NCI-H187 treated with DMSO at 0.1 percent for 48 hours (cell line): ENCODE measurements at places on chromosomes 11 and 22.

DNA sequence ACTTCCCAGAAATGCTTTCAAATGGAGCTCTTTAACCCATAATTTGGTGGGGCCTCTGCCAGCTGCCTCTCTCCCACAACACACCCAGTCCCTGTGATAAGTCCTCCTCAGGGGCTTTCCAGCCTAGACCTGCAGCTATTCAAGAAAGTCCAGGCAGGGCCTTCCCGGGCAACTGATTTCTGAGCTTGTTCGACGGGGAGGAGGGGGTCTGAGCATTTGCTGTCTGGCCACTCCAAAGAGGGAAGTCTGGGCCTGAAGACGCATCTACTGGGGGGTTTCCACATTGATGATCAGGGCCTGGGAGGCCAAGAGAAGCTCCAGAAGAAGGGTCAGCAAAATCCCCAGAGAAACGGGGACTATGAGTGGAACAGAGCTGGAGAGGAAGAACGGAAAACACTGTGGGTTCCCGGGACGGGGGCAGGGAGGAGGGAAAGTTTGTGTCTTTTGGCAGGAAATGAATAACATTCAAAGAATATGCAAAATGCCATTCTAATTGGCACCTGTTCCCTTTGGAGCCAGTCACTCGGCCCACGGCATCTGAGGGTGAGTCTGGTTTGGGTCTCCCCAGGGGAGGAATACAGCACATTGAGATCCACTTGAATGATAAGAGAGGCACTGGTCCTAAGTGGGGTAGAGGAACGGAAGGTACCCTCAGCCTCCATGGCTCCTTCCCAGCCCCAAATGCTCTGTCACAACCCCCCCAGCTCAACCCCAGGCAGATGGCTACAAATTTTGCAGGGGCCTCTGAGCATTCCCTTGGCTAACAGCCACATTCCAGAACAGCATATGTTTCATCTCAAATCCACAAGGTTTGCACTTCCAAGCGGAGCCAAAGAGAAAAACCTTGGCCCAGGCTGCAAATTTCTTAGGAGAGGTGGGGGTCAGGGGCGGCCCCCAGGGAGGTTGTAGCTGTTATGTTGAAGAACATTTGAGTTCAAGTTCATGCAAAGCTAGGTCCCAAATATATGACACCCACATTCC is 72.0 kb downstream of the RPUSD4 start:
- no peak for DNase-seq

DNA sequence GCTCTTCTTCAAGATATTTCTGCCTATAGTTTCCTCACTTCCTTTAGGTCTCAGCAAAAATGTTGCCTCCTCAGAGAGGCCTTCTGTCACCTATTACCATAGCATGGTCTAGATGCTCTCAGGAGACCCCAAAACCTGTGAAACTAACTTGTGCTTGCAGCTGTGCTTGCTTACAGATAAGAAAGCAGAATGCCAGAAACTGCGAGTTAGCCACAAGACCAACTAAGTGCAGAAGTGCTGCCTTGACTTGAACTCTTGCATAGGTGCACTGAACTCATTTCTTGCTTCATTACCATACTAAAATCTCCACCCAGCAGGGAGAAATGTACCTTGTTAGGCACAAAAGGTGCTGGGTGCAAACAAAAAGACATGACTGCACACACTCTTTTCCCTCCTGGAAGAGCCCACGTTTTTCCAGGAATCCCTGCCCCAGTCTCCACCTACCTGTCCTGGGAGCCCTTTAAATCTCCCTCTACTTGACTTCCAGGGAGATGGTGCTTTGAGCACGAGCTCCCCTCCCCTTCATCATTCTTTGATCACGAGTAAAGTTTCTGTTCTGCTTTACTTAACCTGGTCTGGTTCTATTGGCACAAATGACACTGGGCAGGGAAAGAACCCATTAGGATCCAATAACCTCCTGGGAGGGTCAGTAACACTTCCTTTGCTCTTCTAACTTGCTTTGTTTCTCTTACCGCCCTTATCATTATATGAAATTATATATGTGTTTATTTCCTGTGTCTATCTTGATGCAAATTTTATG is 137.7 kb upstream of the DDI1 start:
- DNase-seq, result no peak

GRCh38 chr11:122832721-122833470 is 5.4 kb upstream of the CRTAM start:
- DNase-seq, result no peak

DNA sequence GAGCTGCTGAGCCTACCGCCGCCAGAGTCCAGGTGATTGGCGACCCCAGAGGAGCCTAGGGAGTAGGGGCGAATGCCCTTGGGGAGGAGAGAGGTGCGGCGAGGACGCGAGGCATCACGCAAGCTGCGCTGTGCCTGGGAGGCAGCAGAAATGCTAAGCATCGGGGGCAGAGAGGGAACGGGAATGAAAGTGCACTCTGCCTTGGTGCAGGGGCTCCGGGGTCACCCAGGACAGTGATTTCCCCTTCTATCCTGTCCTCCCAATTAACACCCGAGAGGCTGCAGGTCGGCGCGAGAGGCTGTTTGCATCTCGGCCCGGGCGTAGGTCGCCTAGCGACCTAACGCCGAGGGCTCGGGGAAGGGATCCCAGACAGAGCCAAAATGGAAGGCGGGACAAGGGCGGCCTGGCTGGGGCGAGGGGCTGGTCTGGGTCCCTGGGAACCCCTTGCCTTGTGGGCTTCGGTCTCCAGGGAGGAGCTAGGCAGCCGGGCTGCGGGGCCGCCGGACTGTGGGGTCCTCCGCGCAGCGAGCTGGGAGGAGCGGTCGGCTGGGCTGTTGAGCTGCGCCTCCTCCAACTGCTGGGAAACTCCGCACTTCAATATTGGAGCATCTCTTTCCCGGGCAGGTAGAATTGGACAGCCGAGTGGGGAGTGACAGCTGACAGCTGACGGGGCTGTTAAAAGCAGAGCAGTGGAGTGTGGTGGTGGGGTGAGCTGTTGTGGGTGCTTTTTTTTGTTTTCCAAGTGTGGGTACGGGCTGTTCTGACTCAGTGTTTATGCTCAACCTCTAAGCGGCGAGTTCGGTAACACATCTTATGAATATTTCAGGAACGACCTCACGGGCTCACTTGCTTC is 657 bp downstream of the ELMOD1 start:
- no peak for DNase-seq

GRCh38 chr11:77200351-77201268 is 72.6 kb downstream of the MYO7A start:
- no peak for DNase-seq

GRCh38 chr11:117417342-117417741 is 89.7 kb downstream of the CEP164 start:
- DNase-seq, result no peak

- DNase-seq, result no peak
Observed at GRCh38 chr11:56843816-56844215, 95.3 kb upstream of the OR9G4 start.

DNA sequence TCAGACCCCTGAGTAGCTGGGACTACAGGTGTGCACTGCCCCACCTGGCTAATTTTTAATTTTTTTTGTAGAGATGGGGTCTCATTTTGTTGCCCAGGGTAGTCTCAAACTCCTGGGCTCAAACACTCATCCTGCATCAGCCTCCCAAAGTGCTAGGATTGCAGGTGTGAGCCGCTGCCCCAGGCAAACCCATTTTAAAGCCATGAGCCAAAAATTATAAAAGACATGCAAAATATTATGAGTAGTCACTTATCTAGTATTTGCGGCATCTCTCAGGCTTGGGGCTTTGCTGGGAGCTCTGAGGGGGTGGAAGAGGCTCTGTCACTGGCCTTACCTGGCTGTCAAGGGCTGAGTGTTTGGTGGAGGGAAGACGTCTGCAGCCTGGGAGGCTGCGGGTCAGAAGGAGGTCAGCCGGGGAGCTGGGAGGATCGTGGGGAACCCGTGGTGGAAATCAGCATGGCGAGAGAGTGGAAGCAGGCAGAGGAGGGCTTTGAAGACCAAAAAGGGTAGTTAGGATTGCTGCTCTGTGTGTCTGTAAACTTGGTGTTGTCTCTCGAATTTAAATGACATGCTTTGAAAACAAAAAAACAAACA is 69.1 kb upstream of the PARVG start:
- DNase-seq, result no peak

GRCh38 chr22:19580291-19580890 is 56.2 kb upstream of the CLDN5 start:
- no peak for DNase-seq

DNA sequence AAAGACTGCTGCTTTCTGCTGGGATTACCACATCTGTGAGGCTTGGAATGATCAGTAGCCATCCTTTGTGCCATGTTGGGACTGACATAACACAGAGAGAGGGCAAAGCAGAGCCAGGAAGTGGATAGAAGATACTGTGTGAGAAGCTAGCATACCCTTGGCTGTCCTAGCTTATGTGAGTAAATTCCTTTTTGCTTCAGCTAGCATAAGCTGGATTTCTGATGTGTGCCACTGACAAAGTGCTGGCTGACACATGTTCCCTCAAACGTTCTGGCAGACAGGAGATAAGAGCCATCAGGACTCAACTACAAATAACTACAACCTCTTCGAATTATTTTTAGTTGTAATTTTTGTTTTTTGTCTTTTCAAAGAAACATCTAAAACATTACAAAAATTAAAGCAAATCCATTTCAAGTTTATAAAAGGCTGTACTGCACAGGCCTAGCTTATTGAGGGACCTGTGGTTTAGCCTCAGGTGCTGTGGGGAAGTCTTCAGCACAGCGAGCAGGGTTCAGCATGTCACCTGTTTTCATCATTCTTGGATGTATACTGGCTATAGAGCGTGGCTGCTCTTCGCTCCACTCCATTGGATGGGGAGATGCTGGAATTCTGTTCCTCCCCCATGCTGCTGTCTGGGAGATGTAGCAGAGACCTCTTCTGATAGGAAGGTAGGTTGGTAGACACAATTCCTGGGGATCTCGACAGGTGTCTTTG is 120.9 kb downstream of the SWAP70 start:
- DNase-seq, result no peak

GRCh38 chr11:128196235-128196634 is 391.1 kb downstream of the ETS1 start:
- no peak for DNase-seq

- DNase-seq, result no peak
Observed at GRCh38 chr11:17700991-17701390, 18.4 kb upstream of the MYOD1 start.

DNA sequence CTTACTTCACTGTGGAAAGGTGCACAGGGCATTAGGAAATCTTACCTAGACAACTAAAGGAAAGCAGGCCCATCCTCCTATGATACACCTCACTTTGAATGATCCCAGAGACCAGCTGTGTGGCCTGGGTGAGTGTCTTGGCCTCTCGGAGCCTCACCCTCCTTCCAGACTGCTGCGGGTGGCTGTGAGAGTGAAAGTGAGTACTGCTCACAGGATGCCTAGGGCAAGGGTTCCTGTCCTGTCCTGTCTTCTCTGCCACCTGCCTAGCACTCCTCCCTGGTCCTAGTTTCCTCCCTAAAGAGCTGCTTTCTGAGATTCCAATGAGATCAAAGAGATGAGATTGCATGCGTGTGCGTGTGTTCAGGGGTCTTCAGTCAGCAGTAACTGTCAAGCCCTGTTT is 19.5 kb upstream of the ADORA2A start:
- no peak for DNase-seq

GRCh38 chr11:14544611-14545010 is 24.4 kb upstream of the PSMA1 start:
- no peak for DNase-seq

GRCh38 chr11:72040491-72041363 is 39.6 kb downstream of the NUMA1 start:
- peak; percentile 64 for DNase-seq

DNA sequence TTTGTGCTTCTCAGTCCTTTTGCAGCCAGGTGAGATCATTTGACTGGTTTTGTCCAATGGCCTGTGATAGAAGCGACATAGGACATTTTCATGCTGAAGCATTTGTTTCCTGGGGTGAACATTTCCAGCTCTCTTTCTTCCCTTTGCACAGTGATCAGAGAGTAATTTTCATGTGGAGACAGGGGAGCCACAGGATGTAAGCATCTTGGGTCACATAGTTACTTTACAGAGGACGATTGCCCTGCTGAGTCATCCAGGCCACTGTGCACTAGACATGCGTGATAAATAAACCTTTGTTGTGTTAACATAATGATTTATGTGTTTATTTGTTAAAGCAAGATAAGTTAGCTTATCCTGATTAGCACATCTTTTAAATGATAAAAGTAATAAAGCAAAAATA is 263.5 kb upstream of the CCDC179 start:
- DNase-seq, result no peak

DNA sequence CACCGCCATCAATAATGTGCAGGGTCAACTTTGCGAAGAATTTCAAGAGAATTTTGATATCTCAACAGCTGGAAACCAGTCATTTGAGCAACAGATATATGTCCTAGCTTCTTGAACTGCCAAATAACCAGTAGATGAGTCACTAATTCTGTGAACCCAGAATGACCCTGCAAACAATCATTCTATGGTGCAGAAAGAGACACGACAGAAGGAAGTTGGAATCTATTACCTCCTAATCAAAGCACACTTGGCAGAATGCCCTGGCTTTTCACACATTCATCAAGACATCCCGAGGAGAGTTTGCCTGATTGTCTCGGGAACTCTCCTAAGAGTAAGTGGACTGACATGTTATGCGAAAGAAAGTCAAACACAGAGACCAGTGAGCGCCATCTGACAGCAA is 621.1 kb downstream of the OPCML start:
- DNase-seq, result no peak

DNA sequence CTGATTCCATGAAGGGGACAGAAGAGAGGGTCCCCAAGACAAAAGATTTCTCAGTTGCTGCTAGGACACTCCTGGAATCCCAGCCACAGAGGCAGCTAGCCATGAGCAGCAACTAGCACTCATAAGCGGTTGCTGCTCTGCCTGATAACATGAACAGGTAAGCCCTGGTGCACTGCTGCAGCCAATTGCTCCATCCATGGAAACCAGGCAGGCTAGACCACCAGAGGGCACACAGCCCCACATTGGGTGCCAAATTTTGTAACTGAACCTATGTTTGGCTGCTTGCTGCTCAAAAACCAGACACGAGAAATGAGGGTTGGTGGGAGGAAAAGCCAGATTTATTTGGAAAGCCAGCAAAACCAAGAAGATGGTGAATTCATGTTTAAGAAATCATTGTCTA is 21.9 kb upstream of the QSER1 start:
- no peak for DNase-seq

DNA sequence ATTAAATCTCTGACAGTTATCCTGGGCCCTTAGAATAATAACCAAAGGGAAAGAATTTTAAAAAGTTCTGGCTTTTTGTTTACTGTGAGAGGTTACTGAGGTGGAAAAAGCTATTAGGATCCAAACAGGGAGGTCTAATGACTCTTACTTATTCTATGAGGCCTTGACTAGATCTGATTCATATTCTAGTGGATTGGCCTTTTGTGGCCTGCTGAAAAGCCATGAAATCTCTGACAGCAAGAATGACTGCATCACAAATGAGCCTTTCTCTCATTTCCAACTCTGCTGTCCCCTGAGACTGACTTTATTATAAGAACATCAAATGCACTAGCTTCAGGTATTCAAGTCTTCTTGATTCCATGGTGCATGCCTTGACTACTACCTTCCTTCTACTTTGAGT is 1797.6 kb downstream of the LRRC4C start:
- DNase-seq, result no peak

DNA sequence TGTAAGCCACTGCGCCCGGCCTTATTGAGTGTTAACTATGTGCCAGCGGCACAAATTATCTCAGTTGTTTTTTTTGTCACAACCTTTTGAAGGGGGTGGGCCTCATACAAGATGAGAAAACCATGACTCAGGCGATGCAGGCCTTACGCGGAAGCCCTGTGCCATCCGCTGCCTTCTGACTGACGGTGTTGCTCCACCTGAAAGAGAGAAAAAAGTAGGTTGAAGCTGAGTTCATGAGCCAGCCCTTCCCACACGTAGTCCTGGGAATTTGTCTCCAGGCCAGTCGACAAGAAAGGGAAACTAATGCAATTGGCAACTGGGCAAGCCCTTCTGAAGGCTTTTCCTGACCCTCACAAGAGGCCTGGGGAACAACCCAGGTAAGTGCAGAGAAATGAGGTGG is 96.9 kb upstream of the CRYBB3 start:
- DNase-seq, result no peak
